ENCODE measurements at places on chromosomes 3 and 15.
A peak's percentile ranks its signal among the peaks of the same experiment; 100 is the strongest.

DNA sequence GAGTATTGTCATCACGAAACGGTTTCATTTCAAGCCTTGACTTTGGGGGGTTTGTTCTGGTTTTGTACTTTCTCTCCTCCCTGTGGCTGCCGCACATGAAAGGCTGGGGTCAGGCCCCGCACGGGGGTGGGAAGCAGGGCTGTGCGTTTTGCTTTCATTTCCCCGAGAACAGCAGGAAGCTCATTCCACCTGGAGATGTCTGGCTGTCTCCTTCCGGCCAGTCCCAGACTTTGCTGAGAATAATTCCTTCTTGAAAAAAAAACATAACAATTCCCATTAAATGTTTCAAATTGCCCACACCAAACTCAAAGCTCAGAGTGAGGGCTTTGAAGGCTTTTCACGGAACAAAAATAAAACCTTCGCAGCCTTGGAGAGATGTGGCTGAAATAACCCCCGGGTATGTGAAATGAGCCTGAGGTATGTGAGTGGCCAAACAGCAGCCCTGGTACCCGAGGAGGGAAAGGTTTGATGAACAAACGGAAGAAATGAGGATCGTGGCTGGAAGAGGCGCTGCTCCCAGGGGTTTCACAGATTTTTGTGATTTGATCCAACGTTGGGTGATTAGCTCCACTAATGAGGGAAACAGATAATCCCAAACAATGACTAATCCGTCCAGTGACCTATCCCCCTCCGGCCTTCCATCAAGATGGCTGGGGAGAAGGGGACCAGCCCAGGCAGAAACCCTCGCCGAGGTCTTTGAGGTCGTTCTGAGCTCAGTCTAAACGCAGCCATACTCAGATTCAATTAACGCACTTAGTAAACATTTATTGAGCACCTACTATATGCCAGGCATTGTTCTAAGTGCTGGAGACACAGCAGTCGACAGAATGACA, 126.9 kb upstream of the MEF2A start:
- no peak for DNase-seq

- DNase-seq: no peak
Measured at GRCh38 chr15:82093774-82094211, 48.0 kb upstream of the MEX3B start.

- DNase-seq: no peak
Measured at GRCh38 chr15:76829939-76830338, 75.2 kb downstream of the SCAPER start.

GRCh38 chr15:82064824-82065223, 19.0 kb upstream of the MEX3B start:
- DNase-seq: no peak

DNA sequence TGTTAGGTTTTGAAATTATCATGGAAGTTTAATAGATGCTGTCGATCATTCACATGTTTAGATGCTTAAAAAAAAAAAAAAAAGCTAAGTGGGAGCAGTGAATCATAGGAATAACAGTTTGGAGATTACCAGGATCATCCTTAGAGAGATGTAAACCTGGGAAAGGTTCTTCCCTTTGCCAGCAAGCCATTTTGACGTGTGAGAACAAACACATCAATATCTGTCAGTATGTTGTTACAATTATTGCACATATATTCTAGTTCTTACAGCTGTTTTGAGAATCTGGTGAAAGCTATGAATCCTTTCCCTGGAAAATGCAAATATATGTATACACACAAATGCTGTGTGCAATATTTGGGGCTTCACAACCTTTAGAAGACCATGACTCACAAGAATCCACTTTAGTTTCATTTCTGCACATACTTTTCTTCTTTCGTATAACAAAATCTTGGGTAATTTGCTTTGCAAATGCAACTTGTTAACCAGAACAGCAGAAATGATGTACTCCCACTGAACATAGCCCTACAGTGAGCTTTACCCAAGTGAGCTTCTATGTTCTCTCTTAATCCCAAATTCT, 12.0 kb downstream of the NFKBIZ start:
- DNase-seq: no peak

- no peak for DNase-seq
Measured at GRCh38 chr3:103247459-103247858, 812.6 kb downstream of the ZPLD1 start.

GRCh38 chr3:156211583-156211982, 91.2 kb downstream of the KCNAB1 start:
- no peak for DNase-seq

GRCh38 chr15:98875309-98875708, 132.3 kb downstream of the PGPEP1L start:
- DNase-seq: no peak

DNA sequence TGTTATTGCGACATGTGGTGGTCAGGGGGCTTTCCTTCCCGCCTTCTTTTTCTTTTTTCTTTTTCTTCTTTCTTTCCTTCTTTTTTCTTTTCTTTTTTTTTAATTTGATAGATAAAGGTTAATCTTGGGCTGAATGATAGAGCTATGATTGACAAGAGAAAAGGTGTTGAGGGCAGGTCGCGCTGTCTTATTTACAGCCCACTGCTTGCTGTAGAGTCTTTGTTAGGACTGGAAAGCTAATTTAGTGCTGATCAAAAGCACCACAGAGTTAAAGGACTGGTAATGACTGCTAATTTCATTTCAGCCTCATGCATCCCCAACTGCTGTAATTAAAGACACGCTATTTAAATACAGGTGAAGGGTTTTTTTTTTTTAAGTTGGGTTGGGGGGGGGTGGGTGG, 10.6 kb upstream of the SOX2 start:
- DNase-seq: peak; percentile 95

DNA sequence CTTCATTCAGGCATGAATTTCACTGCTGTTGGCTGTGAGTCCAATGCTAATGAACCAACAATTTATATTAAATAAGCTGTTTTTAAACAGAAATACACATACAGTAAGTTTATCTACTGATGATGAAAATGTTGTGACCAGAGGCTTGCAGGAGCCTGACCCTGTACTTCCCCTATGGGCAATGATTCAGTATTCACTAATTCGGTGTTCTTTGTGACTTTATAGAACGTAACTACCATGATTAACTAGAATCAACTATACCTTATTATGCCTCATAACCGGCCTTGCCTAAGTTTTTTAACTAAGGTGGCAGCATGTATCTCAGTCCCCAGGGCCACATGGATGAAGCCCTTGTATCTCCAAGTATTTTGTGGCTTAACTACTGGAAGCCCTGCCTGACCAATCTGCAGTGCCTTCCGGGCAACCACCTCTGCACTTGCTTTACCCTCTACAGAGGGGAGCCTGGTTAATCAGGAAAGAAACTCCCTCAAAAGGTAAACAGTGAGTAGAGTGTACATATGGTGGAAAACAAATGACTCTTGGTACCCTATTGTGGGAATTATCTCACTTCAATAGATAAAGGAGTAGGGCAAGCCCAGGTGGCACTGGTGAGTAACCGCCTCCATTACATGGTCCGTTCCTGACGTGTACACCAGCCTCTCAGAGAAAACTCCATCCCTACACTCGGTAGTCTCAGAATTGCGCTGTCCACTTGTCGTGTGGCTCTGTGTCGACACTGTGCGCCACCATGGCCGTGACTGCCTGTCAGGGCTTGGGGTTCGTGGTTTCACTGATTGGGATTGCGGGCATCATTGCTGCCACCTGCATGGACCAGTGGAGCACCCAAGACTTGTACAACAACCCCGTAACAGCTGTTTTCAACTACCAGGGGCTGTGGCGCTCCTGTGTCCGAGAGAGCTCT, 11.6 kb upstream of the CLDN18 start:
- no peak for DNase-seq

GRCh38 chr3:143155756-143156155, 36.2 kb downstream of the CHST2 start:
- no peak for DNase-seq

DNA sequence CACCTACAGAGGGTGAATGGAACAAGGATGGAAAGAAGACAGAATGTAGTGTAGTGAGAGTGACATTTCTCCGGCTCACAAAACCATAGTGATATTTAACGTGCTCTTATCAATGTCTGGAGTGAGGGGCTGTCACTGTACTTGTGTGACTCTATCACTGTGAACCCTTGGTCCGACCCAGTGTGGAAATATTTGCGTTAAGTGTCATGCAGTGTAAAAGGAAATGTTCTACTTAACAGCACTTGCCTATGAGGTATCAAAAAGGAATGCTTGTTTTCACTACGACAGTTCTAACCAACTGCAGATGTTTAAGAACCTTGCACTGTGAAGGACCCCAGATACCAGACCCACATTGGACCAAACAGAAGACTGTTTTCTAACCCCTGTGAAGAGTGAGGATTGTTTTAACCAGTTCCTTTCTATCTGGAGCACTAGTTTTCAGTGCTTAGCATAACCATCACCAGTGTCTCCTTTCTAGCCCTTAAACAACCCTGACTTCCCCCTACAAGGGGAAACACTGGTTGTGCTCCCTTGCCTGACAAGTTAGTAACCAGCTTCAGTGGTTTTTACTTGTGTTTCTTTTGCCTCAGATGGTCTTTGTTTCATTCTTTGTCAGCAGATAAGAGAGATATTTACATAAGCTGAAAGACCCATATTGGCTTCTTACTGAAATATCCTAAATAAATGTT, 144.7 kb upstream of the ABHD17C start:
- DNase-seq: no peak

- no peak for DNase-seq
Measured at GRCh38 chr3:187403768-187404288, 35.6 kb downstream of the RTP4 start.

Measured in NCI-H1417 (cell line).